ENCODE measurements at places on chromosomes 2 and 18.

- DNase-seq = no peak
Observed at GRCh38 chr18:37535968-37536367, 29.6 kb downstream of the CELF4 start.

- DNase-seq = no peak
Observed at GRCh38 chr2:13003500-13003899, 286.8 kb downstream of the TRIB2 start.

GRCh38 chr2:16291731-16292550 lies 351.6 kb downstream of the MYCN start:
- no peak for DNase-seq

DNA sequence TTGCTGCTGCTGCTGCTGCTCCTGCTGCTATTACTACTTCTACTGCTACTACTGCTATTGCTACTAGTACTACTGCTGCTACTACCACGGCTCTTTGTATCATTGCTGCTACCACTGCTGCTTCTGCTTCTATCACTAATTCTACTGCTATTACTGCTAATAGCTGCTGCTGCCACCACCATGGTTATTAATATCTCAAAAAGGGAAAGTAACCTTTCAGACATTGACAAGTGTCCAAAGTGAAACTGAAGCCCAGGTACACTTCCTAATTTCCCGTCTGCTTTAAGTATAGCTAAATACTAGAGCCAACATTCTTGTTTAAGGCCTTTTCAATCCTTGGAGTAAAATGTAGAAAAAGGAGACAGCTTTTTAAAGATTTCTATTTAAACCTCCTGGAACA lies 45.4 kb upstream of the EHBP1 start:
- no peak for DNase-seq

GRCh38 chr18:37525262-37525585 lies 40.4 kb downstream of the CELF4 start:
- DNase-seq = no peak

DNA sequence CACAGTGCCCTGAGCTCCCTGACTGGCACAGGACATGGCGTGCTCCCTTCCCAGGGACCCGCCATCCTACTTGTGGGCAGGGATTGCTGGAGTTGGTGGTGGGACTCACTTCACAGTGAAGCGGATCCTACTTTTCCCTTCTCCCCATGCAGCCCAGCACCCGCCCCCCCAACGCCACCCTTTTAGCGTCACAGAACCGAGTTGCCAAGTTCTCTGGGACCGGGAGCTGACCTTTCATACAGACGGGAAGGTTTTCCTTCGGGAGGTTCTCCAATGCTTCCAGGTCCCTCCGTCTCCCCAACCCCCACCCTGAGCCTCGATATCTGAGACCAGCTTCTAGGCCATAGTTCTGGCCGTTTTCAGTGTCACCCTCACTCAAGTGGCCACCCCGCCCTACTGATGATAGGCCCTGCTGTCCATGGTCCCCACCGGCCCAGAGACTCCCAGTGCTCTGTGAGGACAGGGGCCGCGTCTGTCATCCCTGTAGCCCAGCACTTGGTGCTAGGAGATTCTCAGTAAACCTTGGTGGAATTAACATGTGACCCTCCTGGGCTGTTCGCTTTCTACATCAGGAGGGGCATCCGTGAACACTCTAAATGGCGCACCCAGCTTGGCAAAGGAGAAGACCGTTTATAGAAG lies 1.6 kb upstream of the DNMT3A start:
- no peak for DNase-seq

- peak; percentile 76 for DNase-seq
Observed at GRCh38 chr2:106582148-106583143, 95.3 kb downstream of the CD8B2 start.

GRCh38 chr2:51959696-51960095 lies 927.8 kb upstream of the NRXN1 start:
- DNase-seq = no peak

DNA sequence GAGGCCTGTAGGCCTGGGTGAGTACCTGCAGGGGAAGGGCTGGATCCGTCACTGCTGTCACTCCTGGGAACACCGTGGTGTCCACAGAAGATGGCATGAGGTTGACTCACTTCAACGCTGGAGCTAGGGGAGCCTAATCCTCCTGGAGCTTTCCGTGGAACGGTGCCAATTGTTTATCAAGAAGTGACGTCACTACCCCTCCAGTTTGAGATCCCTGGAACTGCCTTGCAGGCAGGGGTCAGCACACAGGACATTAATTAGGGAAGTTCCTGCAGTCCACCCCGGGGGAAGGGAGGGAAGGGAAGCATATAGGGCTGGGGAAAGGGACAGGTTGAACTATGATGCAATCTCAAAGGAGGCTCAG lies 408.6 kb downstream of the GALR1 start:
- no peak for DNase-seq

DNA sequence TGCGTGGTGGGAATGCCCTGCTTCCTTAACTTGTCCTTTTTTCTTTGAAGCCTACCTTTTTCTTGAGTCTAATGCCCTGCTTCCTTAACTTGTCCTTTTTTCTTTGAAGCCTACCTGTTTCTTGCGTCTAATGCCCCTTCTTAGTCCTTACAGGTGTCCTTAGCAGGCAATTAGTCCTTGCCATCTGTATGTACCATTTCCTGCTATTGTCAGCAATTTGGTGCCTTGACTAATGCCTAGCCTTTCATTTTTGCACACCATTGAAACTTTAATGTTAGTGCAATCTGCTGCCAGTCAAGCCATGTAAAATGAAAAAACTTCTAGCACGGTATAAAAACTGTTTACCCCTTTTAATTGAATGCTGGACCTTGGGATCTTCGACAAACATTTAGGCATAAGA lies 4.3 kb downstream of the KDM3A start:
- DNase-seq = no peak

GRCh38 chr18:73766910-73767515 lies 380.6 kb downstream of the FBXO15 start:
- DNase-seq = no peak

- no peak for DNase-seq
Observed at GRCh38 chr18:74778191-74778847, 180.6 kb downstream of the ZNF407 start.

GRCh38 chr2:129754421-129754820 lies 225.0 kb upstream of the RAB6C start:
- no peak for DNase-seq

- no peak for DNase-seq
Observed at GRCh38 chr2:2938481-2938880, 439.1 kb downstream of the EIPR1 start.

DNA sequence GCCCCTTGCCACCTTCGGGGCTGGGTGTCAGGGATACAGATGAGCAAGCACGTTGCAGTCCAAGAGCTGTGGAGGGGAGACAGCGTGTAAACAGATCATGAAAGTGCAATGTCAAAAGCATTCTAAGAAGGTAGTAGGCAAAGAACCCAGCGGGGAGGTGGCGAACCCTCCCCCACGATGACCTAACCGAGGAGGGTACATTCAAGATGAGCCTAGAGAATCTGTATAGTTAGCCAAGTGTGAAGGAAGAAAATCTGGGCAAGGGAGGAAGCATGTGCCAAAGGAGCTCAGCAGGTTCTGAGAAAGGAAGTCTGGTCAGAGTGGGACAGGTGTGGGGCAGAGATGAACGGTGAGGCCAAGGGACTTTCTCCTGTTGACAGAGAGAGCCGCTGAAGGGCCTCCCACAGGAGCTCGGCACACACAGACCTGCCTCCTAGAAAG lies 106.9 kb downstream of the SP3 start:
- DNase-seq = no peak

DNA sequence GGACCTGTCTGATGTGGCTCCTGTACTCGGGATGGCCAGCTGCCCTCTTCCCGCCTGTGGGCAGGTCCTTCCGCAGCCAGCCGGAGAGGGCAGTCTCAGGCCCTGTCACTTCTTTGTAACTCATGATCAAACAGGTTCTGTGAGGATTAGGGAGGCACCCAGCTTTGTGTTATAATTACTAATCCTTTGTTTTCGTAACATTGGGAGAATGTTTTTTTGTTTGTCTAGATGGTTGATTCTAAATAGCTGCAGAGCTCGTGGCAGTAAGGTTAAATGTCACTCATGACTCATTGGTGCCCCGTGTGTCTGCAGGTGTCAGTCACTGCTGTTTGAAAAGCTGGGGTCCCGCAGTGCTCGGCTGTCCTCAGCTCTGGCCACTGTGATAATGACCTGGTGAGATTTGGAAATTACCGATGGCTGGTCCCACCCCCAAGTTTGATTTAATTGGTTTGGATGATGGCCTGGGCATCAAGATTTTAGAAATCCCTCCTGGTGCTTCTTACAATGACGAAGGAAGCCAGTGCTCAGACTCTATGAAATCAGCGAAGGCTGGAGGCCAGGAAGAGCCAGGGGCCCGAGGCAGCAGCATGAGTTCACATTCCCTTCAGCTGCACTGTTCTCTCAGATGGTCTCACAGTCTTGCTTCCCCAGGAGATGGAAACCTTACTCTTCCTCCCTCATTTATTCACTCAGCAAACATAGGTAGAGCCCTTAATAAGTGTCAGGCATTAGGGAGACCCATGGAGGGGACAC lies 172.8 kb downstream of the VAPA start:
- peak; percentile 15 for DNase-seq

DNA sequence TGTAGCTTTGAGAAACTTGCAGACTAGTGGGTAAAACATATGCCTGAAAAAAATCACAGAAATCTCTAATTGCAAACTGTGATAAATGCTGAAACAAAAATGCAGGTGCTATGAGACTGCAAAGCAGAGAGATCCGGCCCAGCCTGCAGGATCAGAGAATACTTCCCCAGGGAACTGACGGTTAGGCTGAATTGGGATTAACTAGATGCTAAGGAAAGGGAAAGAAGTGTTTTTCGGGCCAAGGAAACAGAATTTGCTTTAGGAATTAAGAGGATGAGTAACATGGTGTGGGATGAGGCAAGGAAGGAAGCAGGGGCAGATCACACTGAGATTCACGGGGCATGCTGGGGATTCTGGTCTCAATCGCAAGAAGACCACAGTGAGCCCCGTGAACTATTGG lies 71.5 kb downstream of the OSBPL6 start:
- DNase-seq = no peak

- DNase-seq = no peak
Observed at GRCh38 chr2:222623756-222624309, 32.1 kb downstream of the FARSB start.

- no peak for DNase-seq
Observed at GRCh38 chr2:143802871-143803650, 673.8 kb downstream of the ARHGAP15 start.

- DNase-seq = no peak
Observed at GRCh38 chr2:158142568-158143332, 41.1 kb downstream of the UPP2 start.

DNA sequence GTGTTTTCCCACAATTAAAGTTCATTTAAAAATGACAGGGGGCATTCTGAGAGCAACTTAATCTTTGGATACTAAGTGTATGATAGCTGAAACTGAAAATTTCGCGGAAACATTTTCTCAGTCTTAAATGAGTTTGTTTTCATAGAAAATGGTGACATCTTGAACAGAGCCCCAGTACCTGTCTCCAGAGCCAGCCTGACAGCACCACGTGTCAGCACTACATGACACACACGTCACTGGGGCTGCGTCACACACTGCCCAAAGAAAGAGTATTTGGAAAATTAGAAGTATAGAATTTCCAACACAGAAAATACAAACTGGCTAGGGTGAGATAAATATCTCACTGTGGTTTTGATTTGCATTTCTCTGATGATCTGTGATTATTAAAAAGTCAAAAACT lies 50.8 kb downstream of the CMPK2 start:
- no peak for DNase-seq

- no peak for DNase-seq
Observed at GRCh38 chr18:34511435-34511834, 198.7 kb upstream of the DTNA start.

- no peak for DNase-seq
Observed at GRCh38 chr2:126908721-126909177, 10.1 kb downstream of the TEX51 start.
